NCI-H2107 (cell line): ENCODE measurements at places on chromosomes 2 and 18.

DNA sequence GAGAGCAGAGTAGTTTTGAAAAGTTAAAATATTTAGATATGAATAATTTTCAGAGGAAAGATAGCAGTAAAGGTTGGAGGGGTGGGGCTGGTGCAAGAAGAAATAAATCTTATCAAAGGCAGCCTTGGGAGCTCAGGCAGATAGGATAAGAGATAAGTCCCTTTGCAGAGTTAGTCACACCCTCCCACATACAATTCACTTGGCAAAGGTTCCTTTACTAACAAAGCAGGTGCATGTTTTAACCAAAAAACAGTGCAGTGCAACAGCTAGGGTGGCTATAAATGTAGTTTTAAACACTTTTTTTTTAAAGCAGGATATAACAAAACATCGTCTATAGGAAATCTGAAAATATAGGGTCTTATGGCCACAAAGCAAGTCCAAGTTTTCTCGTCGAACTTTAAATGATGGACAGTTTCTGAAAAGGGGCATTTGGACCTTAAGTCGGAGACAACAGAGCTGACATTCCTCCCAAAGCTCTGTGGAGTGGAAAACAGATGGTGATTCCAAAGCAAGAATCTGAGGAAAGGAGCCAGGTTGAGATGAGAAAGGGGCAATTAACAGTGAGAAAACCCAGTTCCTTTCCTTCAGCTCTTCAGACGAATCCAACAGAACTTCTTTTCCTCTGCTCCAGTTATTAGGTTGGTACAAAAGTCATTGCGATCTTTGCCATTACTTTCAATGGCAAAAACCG, 53.0 kb downstream of the EPHA4 start:
- no peak for DNase-seq

DNA sequence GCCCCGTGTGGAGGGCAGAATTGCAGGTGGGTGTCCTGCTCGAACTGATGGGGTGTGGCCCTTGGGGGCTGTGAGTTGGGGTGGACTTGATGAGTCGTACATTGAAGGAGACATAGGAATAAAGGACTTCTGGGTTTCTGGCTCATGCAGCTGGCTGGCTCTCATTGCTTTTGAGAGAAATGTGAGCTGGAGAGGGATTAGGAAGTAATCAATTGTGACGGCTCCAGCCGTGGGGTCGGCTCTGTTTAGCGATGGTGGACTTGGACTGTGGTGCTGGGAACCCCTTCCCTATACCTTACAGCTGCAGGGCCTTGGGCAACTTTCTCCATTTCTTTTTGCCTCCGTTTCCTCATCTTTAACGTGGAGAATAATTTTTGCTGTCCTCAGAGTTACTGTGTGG, 9.2 kb downstream of the IMPA2 start:
- no peak for DNase-seq

DNA sequence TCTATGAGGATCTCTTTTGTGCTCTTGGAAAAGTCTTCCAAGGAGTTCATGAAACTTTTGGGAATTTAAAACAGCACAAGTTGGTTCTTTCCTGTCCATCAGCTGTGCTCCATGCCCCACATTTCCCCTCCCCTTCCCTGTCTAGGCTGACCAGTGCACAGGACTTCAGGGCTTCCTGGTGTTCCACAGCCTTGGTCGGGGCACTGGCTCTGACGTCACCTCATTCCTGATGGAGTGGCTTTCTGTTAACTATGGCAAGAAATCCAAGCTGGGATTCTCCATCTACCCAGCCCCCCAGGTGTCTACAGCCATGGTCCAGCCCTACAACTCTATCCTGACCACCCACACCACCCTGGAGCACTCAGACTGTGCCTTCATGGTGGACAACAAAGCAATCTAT, 8.1 kb upstream of the DNAJB2 start:
- no peak for DNase-seq

- peak; percentile 57 for DNase-seq
Measured at GRCh38 chr2:136025057-136025973, 39.9 kb upstream of the DARS1 start.

DNA sequence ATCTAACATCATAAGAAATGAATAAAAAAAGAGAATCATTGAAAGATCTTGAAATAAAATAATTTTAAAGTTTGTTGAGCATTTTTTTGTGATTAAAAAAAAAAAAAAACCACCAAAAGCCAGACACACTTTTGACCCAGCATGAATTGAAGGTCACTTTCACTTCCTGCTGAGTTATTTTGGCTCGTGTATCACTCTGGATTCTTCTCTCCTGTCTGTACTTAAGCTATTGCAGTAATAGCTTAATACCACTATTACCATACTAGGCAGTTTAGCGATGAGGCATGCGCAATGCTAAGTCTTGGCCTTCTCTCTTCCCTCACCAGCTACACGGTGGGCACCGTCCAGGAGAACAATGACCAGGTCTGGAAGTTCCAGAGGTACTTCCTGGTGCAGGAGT, 54.5 kb upstream of the SPP2 start:
- DNase-seq: no peak

- DNase-seq: no peak
Measured at GRCh38 chr18:14969500-14969899, 221.5 kb downstream of the ANKRD30B start.

GRCh38 chr18:11494107-11494506, 115.3 kb upstream of the SLC35G4 start:
- DNase-seq: no peak

- no peak for DNase-seq
Measured at GRCh38 chr2:186728631-186729030, 34.8 kb downstream of the FAM171B start.

GRCh38 chr2:55489467-55490062, 30.0 kb upstream of the CFAP36 start:
- no peak for DNase-seq

GRCh38 chr2:51903728-51904127, 871.8 kb upstream of the NRXN1 start:
- no peak for DNase-seq

DNA sequence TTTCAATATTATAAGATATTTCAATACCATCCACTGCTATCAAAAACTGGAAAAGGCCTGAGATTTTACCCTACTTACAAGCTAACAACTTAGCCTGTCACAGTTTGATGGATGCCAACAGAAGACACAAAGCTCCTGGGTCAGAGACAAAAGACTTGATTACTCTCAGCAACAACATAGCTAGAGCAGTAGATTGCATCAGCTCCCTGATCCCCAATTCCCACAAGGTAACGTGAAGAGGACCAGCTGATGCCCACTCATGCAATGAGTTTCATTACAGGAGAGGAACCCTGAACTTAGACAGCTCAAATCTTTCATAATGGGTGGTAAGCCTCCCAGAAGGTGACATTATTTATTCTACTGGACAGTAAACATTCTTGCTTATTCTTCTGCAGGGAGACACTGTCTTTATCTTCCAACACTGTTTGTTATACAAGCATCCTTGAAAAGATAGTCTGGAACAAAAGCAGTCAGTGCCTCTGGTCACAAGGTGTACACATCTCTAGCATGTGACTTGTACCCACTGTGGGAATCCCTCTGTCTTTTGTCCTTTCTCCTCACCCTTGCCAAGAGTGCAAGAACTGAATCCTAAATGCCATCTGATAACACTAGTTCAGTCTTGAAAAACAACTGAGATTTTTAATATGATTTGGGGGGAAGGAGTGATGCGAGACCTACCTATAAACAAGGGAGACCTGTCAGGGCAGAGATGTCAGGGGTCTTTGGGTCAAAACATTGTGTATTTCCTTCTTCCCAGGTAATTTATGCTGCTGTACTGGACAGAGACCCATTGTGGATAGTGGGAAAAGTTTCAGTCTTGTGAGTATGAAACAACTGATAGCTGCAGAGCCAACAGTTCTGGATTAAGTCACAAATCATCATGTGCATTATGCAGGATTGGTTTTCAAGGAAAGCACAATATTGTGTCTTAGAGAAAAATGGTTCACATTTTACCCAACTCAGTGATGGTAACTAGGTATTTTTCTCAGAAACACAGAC, 102.4 kb downstream of the AOX1 start:
- no peak for DNase-seq

GRCh38 chr2:98149333-98149697, 62.3 kb downstream of the VWA3B start:
- DNase-seq: no peak

DNA sequence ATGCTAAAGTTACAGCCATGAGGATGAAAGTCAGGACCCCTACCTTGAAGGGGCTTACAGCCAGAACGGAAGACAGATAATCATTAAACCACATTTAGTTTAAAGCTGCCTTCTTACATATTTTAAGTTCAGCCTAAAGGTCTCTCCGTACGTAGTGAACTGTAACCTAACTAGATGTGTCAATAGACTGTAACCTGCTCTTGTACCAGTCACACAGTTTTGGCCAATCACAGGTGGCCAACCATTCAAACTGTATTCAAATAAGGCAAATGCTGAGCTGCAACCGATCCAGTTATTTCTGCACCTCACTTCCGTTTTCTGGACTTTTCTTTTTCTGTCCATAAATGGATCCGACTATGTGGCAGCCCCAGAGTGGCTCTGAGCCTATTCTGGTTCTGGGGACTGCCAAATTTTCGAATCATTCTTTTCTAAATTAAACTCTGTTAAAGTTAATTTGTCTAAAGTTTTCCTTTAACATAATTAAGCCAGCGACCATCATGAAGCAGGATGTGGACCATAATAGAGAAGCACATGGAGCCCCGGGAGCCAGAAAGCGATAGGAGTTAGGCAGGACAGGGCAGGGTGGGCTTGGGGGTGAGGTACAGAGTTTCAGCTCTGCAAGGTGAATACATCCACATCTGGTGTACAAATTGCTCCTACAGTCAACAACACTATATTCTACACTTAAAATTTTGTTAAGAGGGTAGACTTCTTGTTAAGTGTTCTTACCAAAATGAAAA, 48.4 kb upstream of the YPEL5 start:
- DNase-seq: no peak

- DNase-seq: no peak
Measured at GRCh38 chr18:76459687-76460350, 35.2 kb downstream of the ZNF516 start.

GRCh38 chr2:37912056-37912455, 13.0 kb upstream of the RMDN2 start:
- no peak for DNase-seq

DNA sequence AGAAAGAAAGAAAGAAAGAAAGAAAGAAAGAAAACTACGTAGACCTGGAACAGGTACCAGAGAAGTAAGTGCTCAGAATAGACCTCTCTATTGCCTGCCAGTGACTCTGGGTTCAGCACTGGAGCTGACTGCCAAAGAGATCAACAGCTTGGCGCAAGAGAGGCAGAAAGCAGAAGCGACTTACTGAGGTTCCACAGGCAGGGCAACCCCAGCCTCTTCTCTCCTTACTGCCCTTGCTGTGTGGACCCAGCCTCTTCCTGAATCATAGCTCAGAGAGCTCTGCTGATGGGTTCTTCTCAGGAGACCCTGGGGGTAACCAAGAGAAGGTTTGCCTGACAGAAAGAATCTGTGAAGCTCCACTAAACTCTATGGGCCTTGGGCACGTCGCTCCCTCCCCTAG, 7.1 kb downstream of the CAPN13 start:
- DNase-seq: no peak

DNA sequence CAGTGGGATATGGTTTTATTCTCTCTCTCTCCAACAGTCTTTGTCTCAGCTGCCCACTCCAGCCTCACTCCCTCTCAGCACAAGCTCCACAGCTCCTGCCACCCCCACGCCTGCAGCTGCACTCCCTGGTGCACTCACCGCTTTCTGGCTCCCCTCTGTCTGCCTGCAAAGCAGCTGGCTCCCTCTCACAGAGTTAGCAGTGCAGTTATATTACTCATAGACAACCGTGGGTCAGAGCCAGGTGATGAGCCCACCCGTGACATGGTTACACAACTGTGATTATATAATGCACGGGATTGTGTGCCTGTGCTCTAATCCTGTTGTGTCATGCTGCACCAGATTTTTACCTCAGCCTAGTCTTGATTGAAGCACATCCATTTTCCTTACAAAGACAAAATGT, 276.9 kb upstream of the CHAC2 start:
- peak; percentile 40 for DNase-seq

DNA sequence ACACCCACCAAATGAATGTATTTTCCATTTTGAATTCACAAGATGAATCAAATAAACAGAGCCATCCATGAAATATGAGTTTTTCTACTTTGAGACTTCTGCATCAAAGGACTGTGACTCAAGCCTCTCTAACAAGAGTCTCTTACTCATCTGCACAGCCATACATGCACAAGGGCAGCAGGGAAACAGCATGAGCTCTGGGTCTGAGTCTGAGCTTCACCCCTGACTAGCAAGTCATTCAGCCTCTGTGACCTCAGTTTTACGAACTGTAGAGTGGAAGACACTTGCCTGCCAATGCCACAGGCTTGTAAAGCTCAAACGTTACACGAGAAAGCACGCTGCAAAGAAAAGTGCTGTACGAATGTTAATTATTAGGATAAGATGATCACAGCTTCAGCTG, 42.9 kb downstream of the MREG start:
- no peak for DNase-seq

GRCh38 chr18:13294309-13294708, 75.7 kb downstream of the LDLRAD4 start:
- DNase-seq: no peak

GRCh38 chr2:181203916-181204315, 223.5 kb downstream of the UBE2E3 start:
- no peak for DNase-seq

DNA sequence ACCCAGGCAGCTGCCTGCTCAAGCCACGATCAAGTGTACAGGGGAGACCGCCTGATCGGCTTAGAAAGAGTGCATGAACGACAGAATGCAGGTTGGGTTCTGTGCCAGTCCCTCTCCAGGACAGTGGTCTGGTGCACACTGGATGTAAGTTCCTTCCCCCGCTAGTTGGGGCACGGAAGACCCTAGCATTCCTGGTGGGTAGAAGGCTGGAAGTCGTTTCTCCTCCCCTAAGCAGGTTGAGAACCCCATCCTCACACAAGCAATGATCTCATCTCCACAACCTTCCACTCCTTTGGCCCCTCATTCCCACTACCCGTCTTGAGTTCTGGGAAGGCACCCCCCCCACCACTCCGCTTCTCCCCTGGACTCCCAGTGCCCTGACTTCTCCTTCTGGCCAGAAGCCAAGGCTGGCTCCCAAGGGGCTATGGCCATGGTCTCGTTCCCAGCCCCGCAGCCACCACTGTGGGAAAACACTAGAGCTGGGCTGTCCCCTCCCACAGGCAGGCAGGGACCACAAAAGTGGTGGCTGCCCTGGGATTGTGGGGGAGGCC, 1.4 kb upstream of the ANKRD39 start:
- no peak for DNase-seq

- DNase-seq: no peak
Measured at GRCh38 chr2:149595056-149595963, 7.7 kb upstream of the MMADHC start.

DNA sequence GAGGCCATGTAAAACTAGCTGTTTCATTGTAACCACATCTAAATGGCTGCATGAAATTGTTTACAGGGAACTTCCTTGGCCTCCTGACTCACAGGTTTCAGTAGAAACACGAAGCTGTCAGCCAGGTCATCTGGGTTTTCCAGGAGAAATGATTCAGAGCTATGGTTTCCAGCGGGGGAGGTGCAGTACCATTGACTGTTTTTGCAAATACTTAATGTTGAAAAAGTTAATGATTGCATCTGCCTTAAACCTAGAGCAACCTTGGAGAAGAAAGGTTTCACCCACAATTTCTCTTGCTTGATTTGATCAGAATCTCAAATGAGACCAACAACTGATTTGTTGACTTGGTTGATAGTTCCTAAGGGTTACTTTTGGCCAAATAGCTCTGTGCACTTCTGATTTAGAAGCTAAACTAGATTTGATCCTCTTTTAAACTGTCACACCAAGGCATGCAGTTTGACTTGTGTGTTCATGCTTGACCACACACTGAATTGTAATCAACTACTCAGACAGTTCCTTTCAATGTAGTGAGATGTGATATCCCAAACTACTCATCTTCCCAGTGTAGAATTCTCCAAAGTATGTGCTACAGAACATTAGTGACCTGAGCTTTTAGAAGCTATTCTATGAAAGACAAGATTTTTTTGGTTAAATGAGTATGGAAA, 193.5 kb upstream of the CHST9 start:
- no peak for DNase-seq
